ENCODE measurements at places on chromosomes 11 and 22.

- no peak for DNase-seq
Measured at GRCh38 chr11:60756307-60757032, at the start of gene MS4A15. Gene MS4A15 (plus strand): TSS chr11:60756867. CDS start chr11:60763734, 6,867 bp downstream.

- DNase-seq = no peak
Measured at GRCh38 chr11:32411942-32412615, 23.3 kb downstream of the WT1 start.

DNA sequence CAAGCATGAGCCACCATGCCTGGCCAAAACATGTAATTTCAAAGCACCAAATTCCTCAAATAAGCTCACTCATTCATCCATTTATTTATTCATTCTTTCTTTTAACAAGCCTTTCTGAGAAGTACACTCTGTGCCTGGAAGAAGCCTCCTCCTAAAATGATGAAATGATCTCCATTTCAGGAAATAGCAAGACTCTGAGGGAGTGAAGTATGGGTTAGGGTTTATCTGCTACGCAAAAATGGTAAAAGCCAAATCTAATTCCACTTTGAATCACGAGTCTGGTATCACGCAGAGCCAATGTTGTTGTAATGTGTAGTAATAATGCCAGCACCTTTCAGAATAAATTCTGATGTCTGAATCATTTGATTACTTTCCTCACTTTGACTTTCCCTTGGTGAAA lies 1041.8 kb downstream of the LRRC4C start:
- no peak for DNase-seq

DNA sequence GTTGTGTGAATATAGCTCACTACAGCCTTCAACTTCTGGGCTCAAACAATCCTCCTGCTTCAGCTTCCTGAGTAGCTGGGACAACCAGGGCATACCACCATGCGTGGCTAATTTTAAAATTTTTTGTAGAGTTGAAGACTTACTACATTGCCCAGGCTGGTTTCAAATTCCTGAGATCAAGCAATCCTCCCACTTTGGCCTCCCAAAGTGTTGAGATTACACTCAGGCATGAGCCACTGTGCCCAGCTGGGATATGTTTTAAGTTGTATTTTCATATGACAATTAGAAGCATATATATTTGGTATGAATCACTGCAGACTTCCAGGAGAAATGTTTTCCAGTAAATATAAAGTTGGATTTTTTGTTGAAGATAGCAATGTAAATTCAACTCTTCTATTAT lies 15.4 kb downstream of the DDX10 start:
- no peak for DNase-seq

GRCh38 chr11:110380836-110381622 lies 48.7 kb upstream of the FDX1 start:
- no peak for DNase-seq

GRCh38 chr11:390175-390574 lies 3.8 kb upstream of the PKP3 start:
- DNase-seq = no peak

GRCh38 chr11:49208006-49208721 lies at the start of gene FOLH1:
Gene FOLH1 (minus strand): TSS chr11:49208602. CDS start chr11:49208409, 193 bp downstream.
- no peak for DNase-seq

DNA sequence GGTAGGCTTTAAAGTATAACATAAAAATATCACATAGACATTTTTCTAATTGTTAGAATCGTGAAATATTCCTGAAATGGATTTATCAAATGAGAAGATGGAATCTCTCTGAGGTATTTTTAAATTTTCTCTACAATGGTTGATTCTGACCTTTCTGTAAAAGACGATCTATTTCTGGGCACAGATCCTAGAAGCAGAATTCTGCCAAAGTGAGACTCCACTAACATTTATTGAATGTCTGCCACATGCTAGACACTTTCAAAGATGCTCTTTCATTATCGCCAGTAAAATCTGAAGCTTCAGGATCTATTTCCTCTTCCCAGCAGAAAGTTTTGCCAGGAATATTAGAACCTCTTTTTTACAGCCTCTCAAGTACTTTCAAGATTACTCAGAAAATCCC lies 64.1 kb upstream of the TMEM45B start:
- no peak for DNase-seq

DNA sequence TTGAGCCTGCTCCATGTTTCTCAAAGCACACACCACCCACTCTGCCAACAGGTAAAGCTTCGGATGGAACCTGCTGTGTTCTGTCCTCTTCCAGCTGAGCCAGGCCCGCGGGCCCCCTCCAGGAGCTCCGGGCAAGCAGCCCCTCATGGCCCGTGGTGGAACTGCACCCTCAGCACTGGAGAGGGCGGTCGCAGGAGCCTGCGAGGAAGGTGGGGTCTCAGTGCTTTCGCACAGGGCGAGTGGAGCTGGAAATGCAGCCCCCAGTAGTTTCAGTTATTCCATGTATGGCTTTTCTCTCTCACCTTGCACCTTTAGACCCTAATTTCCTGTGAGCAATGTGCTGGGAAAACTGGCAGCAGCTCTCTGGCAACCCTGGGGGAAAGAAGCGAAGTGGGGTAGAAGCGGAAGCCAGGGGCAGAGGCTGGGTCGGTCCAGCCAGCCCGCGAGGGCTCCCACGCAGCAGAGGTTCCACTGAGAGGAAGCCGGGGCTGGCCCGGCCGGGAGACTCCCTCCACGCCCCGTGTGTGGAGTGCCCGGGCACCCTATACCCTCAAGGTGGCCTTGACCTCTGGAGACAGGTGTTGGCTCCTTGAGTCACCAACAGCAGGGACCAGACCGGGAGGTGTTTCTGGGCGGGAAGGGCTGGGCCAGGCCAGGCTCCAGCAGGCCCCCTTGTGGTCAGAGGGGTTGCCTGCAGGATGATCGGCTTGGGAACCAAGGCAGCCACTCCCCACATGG lies 119.9 kb upstream of the TMEM45B start:
- DNase-seq = peak; percentile 46

DNA sequence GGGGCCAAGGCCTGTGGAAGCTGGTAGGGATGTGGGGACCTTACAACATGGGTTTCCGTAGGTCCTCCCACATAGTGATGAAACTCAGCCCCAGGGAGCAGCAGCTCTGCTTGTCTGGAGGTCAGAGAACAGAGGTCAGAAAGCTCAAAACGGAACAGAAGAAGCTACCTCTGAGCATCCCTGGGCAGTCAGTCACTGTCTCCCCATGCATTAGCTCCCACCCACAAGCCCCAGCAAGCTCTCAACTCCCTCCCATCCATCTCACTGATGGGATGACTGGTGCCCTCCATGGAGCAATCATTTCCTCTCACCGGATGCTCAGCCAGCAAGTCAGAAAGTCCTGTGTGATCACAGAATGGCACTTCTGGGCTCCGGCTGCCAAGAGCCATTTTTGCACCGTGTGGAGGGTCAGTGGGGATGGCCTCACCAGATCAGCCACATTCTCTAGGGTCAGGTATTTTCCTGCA lies 1.9 kb downstream of the TPP1 start:
- no peak for DNase-seq

DNA sequence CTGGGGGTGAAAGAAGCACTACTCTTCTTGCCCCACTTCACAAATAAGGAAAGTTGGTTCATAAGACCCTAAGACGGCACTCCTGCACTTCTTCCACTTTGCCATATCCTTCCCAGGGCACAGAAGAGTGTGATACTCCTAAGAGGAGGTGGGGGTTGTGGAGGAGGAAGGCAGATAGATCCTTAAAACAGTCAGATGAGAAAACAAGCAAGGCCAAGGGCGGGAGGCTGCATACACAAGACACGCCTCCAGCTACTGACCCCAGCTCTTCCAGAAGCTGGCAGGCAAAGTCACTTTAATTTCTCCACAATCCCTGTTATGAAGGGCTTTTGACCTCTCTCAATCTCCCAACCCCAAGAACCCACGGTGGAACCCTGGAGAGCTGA lies 1.6 kb upstream of the CHRM4 start:
- DNase-seq = no peak

DNA sequence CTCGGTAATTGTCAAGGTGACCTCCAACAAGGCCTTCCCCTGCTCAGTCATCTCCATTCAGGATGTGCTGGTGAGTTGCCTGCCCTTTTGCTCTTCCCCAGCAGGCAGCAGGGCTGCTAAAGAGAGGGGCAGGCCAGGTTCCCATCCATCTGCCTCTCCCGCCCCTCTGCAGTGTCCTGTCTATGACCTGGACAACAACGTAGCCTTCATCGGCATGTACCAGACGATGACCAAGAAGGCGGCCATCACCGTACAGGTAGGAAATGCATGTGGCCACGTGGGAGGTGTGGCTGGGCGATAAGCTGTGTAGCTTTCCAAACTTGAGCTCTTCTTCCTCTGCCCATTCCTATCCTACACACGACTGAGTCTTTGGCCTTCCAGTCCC lies 4.0 kb downstream of the SIDT2 start:
- no peak for DNase-seq

DNA sequence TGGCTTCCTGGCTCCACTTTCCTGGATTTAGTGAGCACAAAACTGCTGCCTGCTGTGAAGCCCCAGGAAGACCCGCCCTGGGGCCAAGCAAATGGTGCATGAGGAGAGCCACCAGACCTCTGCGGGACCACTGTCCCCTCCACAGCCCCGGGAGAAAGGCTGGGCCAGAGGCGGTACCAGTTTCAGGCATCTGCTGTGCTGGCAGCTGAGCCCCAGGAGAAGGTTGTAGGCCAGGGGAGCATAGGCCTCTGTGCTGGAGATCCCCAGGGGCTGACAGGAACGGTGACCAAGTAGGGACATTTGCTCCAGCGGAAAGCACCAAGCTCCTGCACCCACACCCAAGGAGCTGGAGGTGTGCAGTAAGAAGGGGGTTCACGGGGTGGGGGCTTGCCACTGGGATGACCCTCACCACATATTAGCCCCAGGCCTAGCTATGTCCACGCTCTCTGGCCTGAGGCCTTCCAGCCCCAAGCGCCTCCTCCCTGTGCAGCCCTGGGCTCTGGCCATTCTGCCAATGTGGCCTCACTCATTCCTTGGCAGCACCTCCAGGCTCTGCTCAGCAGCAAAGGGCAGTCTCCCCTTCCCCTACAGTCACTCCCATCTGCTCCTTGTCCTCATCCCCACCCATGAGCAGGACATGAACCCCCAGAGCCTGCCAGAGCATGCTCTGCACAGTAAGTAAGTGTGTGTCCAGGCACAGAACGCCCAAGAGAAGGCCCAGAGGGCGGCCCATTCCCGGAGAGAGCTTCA lies 24.0 kb upstream of the COMT start:
- DNase-seq = no peak

- no peak for DNase-seq
Measured at GRCh38 chr11:124340142-124340447, 20.1 kb upstream of the OR8D2 start.

GRCh38 chr22:40107244-40107643 lies 70.5 kb upstream of the TNRC6B start:
- DNase-seq = no peak

DNA sequence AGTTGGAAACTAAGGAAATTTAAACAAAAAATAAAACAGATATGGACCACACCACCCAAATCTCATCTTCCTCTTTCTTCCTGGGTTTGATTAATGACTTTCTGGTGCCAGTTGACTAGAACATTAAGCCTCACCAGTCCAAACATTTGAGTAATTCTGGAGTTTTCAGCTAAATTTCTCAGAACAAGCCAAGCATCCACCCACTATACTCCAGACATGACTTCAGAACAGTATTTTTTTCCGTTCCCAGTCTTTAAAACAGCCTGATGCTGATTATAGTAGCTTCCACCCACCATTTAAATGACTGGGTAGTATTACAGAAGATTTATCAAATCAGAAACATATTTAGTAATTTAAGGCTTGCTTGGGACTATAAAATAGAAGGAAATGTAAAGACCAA lies 230.9 kb upstream of the UBASH3B start:
- DNase-seq = no peak

DNA sequence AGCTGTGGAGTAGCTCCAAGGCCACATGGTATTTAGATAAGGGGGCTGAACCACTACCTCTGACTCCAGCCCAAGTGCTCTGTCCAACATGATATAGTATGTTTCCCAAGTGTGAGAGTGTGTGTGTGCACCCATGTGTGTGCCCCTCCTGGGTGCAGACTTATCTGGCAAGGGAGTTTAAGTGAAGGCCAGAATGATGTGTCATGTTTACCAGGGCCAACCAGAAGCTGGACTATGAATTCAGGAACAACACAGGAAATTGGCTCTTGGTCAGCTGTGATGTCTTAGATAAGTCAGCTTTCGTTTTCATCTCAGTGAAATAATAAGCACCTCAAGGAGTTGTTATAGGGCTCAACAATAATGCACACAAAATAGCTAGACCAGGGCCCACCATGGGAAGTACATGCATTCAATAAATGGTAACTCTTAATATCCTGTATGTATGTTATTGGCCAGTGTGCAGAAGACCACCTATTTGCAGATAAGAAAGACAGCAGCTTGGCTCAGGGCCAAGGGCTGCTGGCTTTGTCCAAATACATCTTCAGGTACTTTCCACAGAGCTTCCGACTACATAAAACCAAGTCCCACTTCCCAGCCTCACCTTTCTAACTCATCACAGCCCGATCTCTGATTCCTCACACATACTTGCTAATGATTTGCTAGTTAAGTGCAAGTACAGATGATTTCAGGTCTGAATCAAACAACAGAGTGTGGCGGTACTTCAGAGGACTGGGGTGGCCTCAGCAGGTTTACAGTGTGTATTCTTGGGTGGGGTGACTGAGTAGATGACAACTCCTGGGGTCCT lies 120.9 kb downstream of the ME3 start:
- DNase-seq = no peak

GRCh38 chr11:88354912-88355311 lies 17.4 kb upstream of the CTSC start:
- no peak for DNase-seq

DNA sequence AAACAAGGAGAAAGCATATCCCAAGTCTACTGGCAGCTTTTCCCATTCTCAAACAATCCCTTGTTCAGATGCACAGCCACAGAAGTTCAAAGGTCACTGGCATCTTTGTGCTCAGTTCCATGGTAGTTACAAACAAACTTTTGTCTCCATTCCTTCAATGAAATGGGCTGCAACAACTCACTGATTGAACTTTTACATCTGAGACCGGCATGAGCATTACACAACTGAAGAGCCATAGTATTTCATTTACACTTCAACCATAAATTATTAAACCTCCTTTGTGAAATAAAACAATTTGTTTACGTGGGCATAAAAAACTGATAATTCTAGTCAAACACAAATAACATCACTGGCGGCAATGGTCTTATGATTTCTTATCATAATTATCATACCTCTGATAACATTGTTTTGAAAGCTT lies 67.8 kb upstream of the ARHGAP32 start:
- DNase-seq = no peak

GRCh38 chr11:62140304-62141110 lies 16.7 kb downstream of the INCENP start:
- no peak for DNase-seq

GRCh38 chr22:26617271-26618199 lies at the start of gene CRYBB1:
Gene CRYBB1 (minus strand): TSS chr22:26618027. CDS start chr22:26616319, 1,708 bp downstream.
- DNase-seq = no peak

DNA sequence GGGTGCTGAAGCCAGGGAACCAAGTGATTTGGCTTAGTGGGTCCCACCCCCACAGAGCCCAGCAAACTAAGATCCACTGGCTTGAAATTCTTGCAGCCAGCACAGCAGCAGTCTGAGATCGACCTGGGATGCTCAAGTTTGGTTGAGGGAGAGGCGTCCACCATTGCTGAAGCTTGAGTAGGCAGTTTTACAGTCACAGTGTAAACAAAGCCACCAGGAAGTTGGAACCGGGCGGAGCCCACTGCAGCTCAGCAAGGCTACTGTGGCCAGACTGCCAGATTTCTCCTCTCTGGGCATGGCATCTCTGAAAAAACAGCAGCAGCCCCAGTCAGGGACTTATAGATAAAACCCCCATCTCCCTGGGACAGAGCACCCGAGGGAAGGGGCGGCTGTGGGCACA lies 424.1 kb upstream of the TENM4 start:
- DNase-seq = no peak

- no peak for DNase-seq
Measured at GRCh38 chr11:126328444-126328843, 24.6 kb downstream of the DCPS start.

GRCh38 chr11:114316980-114317786 lies 21.0 kb downstream of the NNMT start:
- DNase-seq = no peak
